ENCODE measurements at places on chromosomes 7 and 10.
A peak's percentile ranks its signal among the peaks of the same experiment; 100 is the strongest.

DNA sequence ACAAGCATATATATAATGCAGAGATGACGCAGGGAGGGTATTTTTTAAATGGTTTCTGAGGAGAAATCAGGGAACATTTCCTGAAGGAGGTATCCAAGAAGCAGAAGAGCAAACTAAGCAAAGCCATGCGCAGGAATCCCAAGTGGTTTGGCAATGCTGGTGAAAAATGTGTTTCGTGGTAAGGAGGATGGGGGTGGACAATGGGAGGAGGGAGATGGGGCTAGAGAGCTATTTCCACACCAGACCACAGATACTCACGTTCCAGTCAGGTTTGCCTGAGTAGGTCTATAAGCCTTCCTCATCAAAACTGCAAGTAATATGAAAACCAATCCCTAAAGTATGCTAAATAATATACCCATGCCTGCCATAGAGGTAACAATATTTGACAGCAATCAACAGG is 223.7 kb upstream of the MKLN1 start:
- DNase-seq = no peak

GRCh38 chr7:18357691-18358090 is 137.9 kb upstream of the HDAC9 start:
- DNase-seq = no peak

DNA sequence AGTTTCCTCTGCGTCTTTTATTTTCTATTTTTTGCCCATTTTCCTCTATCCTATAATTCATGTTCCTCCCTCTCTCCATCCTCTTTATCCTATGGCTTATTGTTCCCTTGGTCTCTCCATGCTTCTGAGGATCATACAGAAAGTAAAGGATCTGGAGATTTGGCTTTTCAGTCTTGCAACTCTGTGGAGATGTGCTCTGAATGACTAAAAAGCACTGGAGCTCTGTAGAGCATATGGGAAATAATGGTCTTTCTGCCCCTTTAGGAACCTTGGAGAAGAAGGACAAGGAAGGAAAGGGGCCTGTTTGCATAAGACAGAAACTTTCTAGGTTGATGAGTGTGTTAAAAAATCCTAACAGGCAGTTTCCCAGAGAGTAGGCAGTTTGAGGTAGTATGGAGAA is 120.1 kb downstream of the PHTF2 start:
- DNase-seq = no peak

- DNase-seq = no peak
These were observed 636.8 kb downstream of the PHTF2 start for GRCh38 chr7:78435355-78435754.

- no peak for DNase-seq
These were observed 30.7 kb downstream of the ELFN1 start for GRCh38 chr7:1700536-1701333.

DNA sequence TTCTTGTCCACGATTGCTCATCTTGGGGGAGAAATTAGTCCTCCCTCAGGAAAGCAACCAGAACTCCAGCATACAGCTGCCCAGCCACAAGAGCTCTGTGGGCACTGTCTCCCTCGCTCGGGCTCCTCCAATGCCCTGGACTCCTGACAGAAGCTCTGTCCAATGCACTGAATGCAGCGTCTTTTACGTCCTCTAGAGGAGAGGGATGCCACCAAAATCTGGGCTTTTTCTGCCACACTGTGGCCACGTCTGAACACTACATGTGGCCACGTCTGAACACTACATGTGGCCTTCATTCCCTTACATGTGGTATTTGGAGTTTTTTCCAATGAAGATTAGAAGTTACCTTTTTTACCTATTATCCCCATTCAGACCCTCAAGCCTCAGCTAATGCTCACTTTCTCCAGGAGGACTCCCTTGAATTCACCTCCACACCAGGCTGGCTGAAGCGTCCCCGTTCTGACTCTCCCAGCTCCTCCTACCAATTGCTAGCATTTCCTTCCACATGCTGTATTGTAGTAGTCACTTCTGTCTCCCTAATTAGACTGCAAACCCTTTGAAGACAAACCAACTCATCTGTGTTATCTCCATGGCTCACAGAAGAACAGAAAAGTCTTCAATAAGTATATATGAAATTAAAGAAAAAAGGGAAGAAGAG is 134.3 kb upstream of the PDE1C start:
- DNase-seq = peak; percentile 68

GRCh38 chr7:37145682-37146081 is 303.0 kb downstream of the ELMO1 start:
- DNase-seq = no peak

DNA sequence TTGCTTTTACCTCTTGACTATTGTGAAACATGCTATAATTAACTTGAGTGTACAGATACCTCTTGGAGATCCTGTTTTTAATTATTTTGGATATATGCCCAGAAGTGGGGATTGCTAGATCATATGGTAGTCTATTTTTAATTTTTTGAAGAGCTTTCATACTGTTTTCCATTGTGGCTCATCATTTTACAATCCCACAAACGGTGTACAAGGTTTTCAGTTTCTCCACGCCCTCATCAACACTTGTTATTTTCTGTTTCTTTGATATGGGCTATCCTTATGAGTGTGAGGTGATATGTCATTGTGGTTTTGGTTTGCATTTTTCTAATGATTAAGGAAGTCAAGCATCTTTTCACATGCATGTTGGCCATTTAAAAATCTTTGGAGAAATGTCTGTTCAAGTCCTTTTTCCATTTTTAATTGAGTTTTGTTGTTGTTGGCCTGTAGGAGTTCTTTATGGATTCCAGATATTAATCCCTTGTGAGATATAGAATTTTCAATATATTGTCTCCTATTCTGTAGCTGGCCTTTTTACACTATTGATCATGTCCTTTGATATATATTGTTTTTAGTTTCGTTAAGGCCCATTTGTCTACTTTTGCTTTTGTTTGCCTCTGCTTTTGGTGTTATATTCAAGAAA is 7.5 kb downstream of the AGK start:
- DNase-seq = no peak

- DNase-seq = no peak
These were observed 92.5 kb upstream of the PITRM1 start for GRCh38 chr10:3265088-3265487.

- DNase-seq = no peak
These were observed 53.6 kb downstream of the KAT6B start for GRCh38 chr10:74880041-74880440.

- DNase-seq = no peak
These were observed 70.3 kb downstream of the WDR37 start for GRCh38 chr10:1126461-1126860.

DNA sequence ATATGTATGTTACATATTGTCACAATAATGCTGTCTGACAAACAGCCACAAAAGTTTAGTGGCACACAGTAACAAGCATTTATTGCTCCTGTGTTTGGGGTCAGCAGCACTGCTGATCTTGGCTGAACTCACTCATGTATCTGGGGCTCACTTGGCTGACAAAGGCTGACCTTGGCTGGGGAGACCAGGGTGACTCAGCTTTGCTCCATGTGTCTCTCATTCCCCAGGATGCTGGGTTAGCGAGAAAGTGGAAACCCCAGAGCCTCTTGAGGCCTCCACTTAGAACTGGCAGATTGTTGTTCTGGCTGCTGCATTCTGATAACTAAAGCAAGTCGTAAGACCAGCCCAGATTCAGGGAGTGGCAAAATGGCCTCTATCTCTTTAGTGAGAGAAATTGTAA is 217.3 kb upstream of the HABP2 start:
- DNase-seq = no peak

DNA sequence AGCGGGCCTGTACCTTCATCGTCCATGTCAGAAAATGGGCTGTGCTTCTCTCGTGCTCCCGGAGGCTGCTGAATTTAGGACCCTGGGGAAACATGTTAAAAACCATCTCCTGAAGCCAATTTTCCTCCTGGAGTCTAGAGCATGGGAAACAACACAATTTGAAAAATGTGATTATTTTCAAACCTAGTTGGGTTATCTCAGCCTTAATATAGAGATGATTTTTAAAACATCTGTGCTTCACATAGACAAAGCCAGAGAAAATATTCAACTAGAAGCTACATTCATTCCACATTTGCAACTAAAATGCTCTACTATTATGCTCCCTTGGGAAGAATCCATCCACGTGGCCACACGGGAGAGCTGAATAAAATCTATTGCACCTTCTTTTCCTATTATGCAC is 225.9 kb upstream of the TMEM72 start:
- DNase-seq = no peak

DNA sequence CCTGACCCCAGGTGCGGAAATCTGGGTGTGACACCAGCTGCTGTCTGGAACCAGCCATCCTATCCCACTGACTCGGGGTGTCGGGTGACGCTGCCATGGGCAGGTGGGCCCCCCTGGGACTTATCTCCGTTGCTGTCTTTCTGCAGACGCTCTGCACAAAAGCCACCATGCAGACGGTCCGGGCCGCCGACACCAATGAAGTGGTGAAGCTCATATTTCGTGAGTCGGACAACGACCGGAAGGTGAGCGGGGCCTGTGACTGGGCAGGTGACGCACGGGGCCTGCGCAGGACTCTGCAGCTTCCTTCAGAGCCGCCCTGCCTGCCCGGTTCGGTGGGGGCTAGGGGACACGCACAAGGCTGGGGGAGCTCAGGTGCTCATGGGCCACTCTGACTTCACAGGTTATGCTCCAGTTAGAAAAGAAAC is 36.6 kb downstream of the NKX6-2 start:
- no peak for DNase-seq

DNA sequence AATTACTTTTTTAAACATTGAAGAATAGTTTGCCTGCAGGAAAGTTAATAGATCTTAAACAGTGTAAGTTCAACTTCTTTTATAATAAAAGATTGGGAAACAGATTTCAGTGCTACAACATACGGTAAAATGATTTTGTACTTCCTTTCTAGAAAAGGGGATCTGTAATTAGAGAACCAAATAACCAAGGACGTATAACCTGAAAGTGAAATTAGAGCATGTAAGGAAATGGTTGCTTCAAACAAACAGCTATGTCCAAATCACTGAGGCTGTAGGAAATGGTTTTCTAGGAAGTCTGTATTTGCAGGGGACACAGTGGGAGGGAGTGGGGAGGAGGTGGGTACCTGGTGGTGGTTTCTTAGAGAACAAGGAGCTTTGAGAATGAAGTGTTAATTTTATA is 57.9 kb upstream of the EXOC6 start:
- DNase-seq = no peak

DNA sequence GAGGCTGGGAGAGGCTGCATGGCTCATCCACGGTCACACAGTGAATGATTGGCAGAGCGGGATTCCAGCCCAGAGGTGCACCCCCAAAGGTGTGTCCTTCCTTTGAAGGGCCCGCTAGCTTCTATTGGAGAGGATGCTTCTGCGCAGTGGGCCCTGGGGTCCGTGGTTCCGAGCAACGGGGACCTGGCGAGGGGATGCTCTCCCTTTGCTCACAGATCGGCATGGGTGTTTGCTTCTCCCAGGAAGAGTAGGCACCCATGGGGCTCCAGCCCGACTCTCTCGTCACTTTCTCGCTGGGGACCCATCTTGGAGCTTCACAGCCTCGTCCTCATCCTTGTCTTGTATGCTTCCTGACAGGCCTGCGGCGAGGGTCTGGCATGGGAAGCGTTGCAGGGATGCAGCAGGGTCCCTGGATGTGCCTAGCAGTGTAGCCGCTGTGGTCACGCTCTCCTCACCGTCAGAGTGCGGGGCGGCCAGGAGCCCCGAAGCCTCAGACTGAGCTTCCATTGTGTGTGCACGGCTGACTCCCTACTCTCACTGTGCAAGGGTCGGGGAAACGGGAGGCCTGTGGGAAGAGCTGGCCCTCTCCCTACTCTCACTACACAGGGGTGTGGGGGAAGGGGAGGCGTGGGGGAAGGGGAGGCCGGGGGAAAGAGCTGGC is 538.5 kb upstream of the FOXK1 start:
- DNase-seq = no peak

DNA sequence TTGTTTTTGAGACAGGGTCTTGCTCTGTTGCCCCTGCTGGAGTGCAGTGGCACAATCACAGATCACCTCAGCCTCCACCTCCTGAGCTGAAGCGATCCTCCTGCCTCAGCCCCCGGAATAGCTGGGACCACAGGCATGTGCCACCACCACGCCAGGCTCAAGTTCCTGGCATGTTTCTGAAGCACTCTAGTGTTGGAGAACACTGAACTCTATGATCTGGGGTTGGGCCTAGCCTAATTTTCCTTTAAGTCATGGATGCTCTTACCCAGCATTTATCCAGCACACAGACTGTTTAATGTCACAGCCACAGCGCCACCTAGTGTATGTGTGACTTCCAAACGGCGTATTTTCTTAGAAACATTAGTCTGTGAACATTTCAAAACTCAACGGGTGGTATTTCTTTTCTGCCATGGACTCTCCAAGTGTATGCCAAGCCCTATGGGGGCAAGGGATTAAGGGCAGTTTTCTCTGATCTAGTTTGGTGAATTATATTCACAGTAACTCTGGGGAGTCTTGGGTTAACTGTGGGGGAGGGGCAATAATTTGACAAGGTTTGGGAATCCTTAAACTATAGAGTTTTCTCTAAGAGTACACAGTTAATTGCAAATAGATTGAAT is 91.8 kb downstream of the CREM start:
- DNase-seq = peak; percentile 84

DNA sequence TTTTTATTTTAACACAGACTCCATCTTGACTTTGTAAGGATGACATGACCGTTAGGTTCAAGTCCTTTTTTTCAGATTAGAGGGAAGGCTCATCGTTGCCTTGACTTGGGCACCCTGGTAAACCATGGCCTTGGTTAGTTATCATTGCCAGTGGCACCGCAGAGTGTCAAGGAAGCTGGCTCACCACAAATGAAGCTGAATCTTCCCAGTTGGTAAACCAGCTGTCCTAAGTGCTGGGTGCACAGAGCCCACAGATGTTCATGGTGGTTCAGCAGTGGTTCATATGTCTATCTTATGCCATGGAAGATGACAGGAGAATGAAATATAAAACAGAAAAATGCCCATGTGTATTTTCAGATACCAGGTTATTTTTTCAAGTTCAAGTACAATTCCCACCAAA is 273.6 kb downstream of the PLXDC2 start:
- DNase-seq = no peak
